Cardiac septum (tissue), 1 donor: ENCODE measurements at places on chromosomes 7 and 10. TPM values are rescaled to one million over a fixed set of nuclear protein-coding genes. Genes with fewer than 3 reads are reported as not detected.
A peak's percentile ranks its signal among the peaks of the same experiment; 100 is the strongest.

The ZP3 gene
- total RNA-seq: not detected

The SPAM1 gene
- 0.24 TPM for total RNA-seq

The JAZF1 gene
- total RNA-seq: 42.5 TPM

GRCh38 chr10:60898321-60898720 is 45.7 kb downstream of the RHOBTB1 start:
- DNase-seq: no peak

GRCh38 chr7:96861-97260 is 95.5 kb upstream of the FAM20C start:
- no peak for DNase-seq

DNA sequence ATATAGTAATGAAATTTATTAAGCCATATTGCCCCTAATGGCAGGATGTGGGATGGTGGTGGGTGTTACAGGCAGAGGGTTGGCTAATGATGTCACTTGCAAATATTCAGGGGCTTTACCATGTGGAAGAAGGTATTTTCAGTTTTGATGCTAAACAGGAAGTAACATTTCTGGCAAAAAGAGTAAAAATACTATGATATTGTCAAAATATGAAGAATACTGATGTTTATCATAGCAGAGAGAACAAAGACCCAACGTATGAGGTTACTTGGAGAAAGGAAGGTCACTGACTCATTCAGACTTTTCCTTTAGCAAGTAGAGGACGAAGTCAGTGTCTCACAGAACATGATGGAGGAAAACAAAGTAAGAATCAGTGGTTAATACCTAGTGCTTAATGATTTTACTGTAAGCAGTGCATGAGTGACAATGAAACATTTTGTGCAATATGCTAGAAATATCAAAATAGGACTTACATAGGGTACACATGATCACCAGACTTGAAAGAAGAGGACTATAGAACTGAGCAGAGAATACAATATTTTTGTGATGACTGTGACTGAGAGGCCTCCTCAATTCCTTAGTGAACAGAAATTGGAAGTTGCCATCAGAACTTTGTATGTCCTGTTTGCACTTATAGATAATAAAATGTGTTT is 89.7 kb upstream of the STEAP4 start:
- DNase-seq: no peak

GRCh38 chr10:117126034-117126433 is 12.0 kb downstream of the VAX1 start:
- DNase-seq: no peak

DNA sequence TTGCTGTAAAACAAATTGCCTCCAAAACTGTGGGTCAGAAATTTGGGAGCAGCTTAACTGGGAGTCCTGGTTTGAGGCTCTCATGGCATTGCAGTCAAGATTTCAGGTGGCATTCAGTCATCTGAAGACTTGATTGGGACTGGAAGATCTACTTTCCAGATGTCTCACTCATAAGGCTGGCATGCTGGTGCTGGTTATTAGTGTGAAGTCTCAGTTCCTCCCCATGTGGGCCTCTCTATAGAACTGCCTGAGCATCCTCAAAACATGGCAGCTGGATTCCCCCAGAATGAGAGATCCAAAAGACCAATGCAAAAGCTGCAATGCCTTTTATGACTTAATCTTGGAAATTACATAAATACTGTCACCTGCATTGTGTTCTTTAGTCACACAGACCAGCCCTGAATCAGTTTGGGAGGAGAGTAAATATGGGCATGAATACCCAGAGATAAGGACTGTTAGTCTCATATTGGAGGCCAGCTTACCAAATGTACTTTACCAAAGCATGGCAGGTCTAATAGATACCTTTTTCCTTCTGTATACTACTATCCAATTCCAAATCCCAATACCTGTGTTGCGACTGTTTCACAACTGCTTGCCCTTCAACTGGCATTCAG is 6.5 kb upstream of the HERPUD2 start:
- no peak for DNase-seq

- DNase-seq: no peak
These were observed 16.3 kb downstream of the TM9SF3 start for GRCh38 chr10:96570511-96570910.

DNA sequence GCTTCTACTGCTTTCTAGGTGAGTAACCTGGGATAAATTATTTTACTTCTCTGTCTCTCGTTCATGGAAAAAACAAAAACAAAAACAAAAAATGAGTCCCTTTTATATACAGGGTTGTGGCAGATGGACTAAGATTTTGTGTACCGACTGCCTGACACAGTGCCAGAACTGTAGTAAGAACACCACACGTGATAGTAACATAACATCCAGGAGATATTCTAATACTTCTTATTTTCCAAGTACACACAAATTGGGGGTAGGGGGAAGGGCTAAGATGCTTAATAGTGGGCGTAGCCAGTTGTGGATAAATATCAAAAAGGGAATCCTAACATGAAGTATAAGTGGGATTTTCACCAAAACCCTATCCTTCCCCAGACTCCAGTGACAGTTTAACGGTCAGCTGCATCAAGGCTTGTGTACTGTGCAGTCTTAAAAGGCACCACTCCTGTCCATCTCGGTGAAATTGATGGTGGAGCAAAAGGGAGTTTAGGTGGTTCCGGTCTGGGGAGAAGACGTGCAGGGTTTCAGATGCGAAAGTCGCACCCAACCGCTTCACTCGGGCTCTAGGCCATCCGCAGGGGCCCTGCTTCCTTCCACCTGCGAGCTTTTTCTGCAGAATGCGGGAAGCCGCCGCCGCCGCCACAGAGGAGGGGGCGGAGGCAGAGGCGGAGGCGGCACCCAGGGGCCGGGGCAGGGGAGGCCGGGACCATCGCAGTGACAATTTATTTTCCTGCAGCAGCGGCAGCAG is at the start of gene STAMBPL1:
STAMBPL1 (plus strand) TSS at position 712 of the 748 bp plus-strand sequence. CDS start 21,464 bp downstream, outside the sequence.
- peak; percentile 84 for DNase-seq
